ENCODE measurements at places on chromosomes 6 and 20.

DNA sequence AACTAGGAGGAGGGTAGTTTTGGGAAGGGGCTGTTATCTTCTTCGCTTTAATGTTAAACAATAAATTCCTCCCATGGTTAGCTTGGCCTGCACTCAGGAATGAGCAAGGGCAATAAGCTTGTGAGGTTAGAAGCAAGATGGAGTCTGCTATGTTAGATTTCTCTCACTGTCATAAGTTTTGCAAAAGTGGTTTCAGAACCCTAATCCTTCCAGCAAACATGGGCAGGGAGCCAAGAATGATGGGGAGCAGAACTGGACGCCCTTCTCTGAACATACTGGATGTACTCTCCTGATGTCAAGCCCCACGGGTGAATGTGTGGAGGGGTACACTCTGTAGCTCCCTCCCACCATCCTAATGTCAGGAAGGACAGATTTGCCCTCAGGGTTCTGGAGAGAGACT is 22.3 kb downstream of the C6orf163 start:
- H3K27ac ChIP-seq: no peak overlapping the region
- no peaks in the 10 kb centered on the region for H3K36me3 ChIP-seq
- H3K4me3 ChIP-seq: no peak overlapping the region
- H3K4me1 ChIP-seq: no peaks in the 10 kb centered on the region
- H3K27me3 ChIP-seq: no peaks in the 10 kb centered on the region

DNA sequence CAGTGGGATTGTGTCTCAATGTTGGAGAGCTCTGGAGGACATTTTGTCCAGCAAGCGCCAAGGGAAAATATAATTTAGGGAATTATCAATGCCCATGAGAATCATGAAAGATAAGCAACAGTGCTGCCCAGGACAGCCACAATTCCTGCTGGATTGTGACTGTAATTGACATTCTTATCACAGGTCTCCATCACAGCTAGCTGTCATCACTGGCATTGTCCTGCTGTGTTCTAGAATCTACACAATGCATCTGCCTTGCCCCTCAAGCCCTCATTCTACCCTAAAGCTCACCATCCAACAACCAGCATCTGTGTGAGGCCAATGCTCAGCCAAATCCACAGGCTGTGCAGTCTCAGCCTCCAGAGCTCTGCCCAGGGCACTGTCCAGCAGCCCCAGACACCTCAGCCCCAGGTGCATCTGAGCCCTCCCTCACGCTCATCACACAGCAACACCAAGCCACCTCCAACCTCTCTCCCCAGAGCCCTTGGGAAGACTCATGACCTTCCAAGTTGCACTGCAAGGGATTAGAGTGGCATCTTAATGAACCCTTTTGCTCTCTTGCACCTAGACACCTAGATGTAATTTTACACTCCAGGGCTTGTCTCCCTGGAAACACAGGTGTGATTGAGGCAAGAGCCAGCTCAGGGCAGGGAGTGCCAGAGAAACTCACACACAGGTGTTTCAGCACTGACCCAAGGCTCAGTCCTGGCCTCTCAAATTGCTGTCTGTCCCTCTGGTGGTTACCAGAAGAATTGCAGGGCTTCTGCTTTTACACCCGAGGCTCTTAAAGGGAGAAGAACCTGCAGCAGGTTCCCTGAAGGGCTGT is 85.2 kb upstream of the PHACTR3 start:
- H3K4me3 ChIP-seq: no peak overlapping the region
- H3K4me1 ChIP-seq: no peaks in the 10 kb centered on the region
- H3K27me3 ChIP-seq: peaks cover 12% of the 10 kb centered on the region
- no peaks in the 10 kb centered on the region for H3K36me3 ChIP-seq

DNA sequence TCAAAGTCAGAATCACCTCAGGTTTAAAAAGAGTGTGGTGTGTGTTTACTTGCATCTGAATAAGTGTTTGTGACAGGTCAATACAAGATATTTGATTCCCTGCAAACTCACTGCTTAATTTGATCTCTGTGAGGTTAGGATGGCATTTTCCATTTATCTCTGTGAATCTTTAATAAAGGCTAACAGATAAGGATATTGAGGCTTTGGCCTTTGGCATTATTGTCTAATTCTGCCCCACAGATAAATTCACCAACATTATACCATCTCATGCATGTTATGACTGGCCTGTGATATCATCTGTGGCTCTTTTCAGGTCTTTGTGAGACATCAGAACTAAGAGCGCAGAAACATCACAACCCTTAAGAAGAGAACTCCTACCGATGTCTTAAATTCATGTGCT is 84.7 kb downstream of the TRMT6 start:
- no peak overlapping the region for H3K27ac ChIP-seq
- H3K27me3 ChIP-seq: no peaks in the 10 kb centered on the region
- no peak for DNase-seq
- H3K4me1 ChIP-seq: peaks cover 10% of the 10 kb centered on the region

- no peak for DNase-seq
- H3K27ac ChIP-seq: no peak overlapping the region
- H3K4me3 ChIP-seq: no peak overlapping the region
- H3K27me3 ChIP-seq: no peaks in the 10 kb centered on the region
- H3K36me3 ChIP-seq: peaks cover 18% of the 10 kb centered on the region
- H3K4me1 ChIP-seq: no peaks in the 10 kb centered on the region
Measured at GRCh38 chr6:52499026-52499425, 77.8 kb downstream of the TRAM2 start.

DNA sequence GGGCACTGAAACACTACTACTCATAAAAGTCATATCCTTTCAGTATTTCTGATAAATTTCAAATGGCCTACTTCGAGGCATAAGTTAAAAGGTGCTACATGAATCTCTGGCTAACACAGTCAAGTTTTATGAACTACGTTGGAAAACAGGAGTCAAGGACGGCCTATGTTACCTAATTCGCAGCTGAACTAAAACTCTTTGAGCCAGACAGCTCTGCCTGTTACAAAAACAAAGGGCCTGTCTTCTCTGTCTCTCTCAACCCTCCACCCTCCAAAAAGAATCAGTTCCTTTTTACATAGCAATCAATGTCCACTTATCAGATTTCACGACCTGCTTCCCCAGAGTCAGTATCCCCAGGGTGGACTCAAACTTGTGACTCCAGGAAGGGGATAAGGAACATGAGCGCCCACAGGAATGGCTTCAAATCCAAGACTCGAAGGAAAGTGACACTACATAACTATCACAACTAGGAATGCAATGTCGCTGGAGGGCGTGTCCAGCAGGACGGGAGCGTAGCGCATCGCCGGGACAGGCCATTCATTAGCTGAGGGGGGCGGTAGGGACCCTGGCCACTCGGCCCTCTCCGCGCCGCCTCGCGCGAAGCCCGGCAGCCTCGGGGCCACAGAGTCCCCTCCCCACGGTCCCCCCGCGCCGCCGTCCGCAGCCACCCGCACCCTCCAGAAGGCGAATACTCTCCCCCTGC is 591 bp downstream of the IBTK start:
- no peak for DNase-seq
- H3K36me3 ChIP-seq: no peaks in the 10 kb centered on the region
- peaks cover 15% of the 10 kb centered on the region for H3K4me1 ChIP-seq
- no peaks in the 10 kb centered on the region for H3K27me3 ChIP-seq
